ENCODE measurements at places on chromosomes 16 and 17.
A peak's percentile ranks its signal among the peaks of the same experiment; 100 is the strongest.

DNA sequence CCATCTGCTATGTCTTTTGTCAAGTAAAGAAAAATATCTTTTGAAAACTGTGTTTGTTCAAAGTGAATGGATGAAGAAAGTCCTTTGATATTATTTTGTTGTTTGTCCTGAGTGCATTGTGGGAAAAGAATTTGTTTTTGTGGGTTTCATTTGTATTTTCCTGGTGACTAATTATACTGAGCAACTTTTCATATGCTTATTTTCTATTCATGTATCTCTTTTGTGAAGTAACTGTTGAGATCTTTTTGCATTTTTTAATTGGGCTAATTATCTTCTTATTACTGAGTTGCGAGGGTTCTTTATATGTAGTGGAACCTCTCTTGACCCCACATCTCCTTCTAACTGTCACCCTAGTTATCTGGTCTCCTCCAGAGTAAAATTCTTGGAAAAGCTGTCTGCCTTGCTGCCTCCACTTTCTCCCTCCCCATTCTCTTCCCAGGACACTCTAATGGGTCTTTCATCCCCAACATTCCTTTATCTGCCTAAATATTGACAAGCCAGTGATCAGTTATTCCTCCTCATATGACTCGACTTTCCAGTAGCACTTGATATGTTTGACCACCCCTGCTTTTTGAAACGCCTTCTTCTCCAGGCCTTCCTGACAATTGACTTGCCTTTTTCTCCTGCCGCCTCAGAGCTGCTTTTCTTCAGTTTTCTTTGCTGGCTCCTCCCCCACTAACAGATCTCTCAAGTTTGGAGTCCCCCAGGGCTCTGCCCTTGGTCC lies 117.6 kb upstream of the HAS3 start:
- DNase-seq = no peak

DNA sequence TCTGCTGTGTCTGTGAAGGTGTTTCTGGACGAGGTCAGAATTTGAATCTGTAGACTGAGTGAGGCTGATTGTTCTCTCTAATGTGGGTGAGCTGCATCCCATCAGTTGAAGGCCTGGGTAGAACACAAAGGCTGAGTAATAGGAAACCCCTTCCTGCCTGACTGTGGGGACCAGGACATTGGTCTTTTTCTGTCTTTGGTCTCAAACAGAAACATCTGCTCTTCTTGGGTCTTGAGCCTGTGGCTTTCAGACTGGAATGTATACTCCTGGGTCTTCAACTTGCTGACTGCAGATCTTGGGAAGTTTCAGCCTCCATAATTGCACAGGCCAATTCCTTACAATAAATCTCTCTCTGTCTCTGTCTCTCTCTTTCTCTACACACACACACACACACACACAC lies 19.6 kb upstream of the LRRC75A start:
- no peak for DNase-seq

- DNase-seq = no peak
These were observed 2.8 kb upstream of the MATCAP1 start for GRCh38 chr16:67186550-67186950.

- no peak for DNase-seq
These were observed 121.5 kb upstream of the ADAMTS18 start for GRCh38 chr16:77556201-77556873.

DNA sequence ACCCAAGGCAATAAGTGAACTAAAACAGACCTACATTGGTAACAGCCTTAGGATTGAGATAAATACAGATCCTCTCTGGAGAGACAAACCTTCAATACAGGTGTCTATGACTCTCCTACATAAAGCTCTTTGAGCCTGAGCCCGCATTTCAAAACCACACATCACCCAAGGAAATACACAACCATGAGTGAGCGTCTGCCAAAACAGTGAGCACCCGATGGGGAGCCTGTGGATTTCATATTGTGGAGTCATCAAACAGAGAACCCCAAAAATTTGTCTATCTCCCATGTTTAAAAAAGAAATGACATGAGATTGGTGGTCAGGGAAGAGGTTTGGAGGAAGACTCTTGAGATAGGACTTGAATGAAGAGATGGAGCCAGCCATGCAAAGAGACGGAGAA lies 102.2 kb upstream of the LHX1 start:
- DNase-seq = no peak

DNA sequence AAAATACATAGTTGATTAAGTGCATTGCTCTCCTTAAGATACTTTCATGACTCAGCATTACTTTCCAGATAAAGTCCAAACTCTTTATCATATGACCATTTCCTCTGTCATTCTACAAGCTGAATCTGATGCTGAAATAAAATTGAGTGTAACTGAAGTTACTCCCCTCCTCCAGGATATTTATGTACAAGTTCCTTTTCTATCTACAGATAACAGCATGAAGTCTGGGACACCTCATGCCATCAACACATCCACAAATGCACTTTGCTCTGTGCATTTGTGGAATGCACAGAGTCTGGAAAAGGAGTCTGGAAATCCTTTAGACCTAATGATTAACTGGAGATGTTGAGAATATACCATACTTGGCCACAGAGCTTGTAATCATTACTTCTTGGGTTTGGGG lies 60.5 kb downstream of the ACSM2B start:
- no peak for DNase-seq

- DNase-seq = peak; percentile 40
These were observed 7.1 kb upstream of the LGALS3BP start for GRCh38 chr17:78986649-78987328.

GRCh38 chr17:56034197-56034635 lies 119.1 kb upstream of the ANKFN1 start:
- no peak for DNase-seq

DNA sequence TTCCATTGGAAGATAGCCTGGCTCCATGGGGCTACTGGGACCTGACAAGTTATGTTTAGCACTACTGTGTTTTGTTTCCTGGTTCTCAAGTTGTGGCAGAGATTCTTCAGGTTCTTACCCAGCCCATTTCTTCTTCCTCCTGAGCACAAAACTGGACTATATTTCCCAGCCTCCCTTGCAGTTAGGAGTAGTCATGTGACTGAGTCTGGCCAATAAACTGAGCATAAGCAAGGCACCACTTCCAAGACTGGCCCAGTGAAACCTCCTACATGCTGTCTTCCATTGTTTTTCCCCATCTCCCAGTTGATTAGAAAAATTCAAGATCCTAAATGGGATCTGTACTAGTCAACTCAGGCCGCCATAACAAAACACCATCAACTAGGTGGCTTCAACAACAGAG lies 28.2 kb upstream of the RBBP6 start:
- no peak for DNase-seq

- DNase-seq = no peak
These were observed 46.3 kb upstream of the ACSM2B start for GRCh38 chr16:20622498-20622870.

DNA sequence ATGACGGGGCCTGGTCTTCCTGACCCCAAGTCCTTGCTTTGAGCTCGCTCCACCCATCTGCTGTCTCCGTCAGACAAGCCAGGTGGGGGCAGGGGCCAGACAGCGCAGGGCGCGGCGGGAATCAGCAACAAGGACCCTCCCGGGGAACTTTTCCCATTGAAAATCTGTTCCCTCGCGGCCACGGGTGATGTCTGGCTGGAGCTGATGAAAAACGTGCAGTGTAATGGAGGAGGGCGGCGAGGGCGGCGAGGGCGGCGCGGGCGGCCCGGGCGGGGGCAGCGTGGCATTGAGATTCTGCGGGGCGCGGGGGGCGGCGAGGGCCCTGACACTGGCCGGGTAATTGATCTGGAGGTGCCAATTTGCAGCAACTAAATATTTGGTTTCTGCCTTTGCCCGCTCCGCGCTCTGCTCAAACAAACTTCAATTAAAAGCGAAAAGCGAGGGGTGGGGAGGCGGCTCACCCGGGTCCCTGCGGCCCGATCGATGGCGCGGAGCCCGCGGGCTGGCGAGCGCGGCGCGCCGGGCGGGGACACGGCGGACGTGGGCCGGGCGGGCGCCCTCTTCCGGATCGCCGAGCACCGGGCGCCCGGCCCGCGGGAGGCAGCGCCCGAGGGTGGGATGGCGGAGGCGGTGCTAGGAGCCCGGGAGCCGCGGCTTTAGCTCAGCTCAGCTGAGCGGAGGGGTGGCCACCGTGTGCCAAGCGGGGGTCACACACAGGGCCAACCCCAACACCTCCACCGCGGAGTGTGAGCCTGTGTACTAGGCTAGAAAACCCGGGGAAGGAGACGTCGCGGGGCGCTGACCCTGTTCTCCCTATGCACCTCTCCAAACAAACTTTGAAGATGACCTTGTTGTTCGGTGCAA lies 32.4 kb downstream of the DCAKD start:
- DNase-seq = peak; percentile 19

GRCh38 chr16:17396762-17397498 lies 73.8 kb downstream of the XYLT1 start:
- no peak for DNase-seq

All from stromal cell of bone marrow (primary cell).